ENCODE measurements at places on chromosomes 4 and X.

DNA sequence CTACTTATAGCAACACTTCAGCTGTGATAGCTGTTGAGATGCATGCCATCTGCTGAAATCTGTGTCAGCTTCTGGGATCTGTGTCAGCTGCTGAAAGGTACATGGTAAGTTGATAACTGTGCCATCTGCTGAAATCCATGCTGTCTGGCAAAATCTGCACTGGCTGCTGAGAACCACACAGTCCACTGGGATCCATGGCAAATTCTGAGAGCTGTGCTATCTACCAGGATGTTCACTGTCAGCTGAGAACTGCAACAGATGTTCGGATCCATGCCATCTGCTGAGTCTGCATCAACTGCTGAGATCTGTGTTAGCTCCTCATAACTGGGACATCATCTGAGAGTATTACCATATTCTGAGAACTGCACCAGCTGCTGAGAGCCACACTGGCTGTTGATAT lies 430.5 kb upstream of the POU3F4 start:
- no peak for DNase-seq

DNA sequence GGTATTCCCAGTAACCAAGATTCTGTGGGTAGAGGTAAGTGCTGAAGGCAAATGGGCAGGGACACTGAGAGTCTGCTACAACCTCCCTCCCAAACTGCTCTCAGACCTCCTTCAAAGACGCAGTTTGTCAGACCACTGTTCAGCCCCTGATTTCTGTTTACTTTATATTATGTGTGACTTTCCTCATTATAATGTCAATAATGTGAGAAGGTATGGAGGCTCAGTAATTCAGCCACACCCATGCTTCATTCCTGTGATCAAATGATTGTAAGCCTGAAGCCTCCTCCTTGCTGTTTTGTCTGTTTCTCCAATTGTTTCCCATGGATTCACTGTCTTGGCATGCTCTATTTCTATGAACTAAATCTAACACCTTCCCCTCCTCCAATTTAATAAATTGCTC lies 75.6 kb downstream of the SYTL5 start:
- DNase-seq = no peak

- DNase-seq = no peak
These were observed at the start of gene WNK3 for GRCh38 chrX:54357414-54358377. TSS of gene WNK3 (minus strand) at chrX:54358046.

DNA sequence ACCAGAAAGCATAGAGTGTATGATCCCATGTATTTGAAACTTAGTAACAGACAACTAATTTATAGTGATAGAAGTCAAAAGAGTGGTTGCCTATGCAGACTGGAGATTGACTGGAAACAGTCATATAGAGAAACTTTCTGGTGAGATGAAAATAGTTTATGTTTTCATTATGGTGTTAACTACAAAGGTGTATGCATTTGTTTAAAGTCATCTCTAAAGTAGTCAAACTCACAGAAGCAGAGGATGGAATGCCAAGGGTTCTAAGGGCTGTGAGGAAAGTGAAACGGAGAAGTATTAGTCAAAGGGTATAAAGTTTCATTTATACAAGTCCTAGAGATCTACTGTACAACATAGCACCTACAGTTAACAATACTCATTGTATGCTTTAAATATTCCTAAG lies 45.8 kb downstream of the ENOX2 start:
- DNase-seq = no peak

DNA sequence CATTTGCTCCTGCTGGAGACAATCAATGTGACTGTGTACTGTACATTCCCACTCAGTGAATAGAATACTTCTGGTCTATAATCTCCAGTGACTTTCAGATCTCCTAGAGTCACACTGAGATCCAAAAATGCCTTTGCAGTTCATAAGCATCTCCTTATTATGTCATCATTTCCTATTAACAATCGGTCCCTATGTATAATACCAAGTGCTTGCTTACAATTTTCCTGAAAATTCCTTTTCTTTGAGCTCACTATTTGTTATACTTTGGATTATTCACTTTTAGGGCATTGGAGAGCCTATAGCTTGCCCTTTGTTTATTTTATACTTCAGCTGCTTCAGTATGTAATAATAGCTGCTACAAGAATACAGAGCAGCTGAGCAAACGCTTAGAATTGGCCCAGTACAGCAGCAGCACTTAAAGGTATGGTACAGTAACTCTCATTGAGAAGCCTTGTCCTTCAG lies 313.0 kb downstream of the DCTD start:
- no peak for DNase-seq

DNA sequence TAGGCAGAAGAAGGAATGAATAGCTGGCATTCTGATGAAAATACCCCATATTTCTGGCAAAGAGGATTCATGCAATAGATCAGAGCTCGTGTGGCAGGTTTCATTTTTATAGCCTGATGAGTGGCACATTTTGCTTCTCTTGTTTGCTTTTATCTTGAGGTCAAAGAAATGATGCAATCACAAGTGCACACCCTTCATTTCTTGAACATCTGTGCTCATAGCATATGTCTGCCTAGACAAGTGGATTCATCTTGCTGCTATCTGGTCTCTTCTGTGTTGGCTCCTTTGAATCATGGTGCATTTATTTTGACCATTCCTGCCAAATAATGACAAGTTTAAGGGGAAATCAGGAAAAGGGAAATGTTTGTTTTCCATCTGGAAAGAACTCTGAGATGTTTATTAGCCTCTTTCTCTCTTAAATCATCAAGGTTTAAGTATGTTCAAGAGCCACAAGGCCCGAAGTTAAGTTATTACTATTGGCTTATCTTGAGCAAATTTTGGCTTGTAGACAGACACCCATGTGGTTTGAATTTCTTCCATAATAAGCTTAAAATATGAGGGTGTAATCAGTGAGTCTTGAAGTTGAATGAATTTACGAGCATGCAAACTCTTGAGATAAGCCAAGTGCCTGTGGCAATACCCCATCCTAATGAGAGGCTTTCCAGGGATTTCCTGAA lies 59.3 kb upstream of the HS3ST1 start:
- no peak for DNase-seq

- no peak for DNase-seq
These were observed 1.4 kb downstream of the VEGFD start for GRCh38 chrX:15382813-15383212.

DNA sequence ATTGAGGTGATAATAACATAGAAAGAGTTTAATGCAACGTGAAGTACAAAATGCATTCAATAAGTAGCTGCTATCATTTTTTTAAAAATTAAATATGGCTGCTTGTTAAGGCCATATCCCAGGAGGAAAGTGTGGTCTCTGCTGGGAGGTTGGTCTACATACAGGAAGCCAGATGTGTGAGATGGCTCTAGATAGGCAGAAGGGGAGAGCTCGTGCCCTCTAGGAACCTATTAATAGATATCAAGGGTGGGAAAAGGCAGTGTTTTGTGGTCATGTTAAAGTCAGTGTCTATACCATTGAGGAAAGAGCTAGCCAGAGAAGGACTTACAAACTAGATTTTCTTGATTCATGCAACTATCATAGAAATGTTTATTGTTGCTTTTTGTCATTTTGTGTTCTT lies 140.5 kb downstream of the KLHL8 start:
- no peak for DNase-seq

All from vagina (tissue), 2 donors.